Right ventricle myocardium superior (tissue), 1 donor: ENCODE measurements at places on chromosomes 1 and 21. TPM values are rescaled to one million over a fixed set of nuclear protein-coding genes. Genes with fewer than 3 reads are reported as not detected.
A peak's percentile ranks its signal among the peaks of the same experiment; 100 is the strongest.

DNA sequence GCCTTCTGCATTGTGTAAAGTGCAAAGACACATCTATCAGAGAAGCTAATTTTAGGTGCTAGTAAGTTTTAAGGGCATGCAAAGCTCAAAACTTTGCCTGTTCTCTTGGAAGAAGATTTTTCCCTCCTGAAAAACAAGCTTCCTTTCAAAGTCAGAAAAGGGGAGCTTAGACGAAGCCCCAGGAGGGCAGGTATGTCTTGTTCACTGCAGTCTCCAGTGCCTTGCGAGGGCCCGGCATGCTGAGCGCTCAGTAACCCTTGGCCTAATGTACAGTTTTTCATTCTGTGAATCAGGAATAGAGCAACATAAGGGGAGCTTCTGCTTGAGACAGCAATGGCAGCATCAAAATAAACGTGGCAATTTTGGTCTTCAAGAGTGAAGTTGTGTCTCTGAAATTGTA is 35.0 kb downstream of the GALNT2 start:
- DNase-seq: no peak

GRCh38 chr1:2929335-2929734 is 91.9 kb upstream of the ACTRT2 start:
- no peak for DNase-seq

Gene UQCRH
- total RNA-seq: 1,143 TPM

- peak; percentile 84 for DNase-seq
These were observed 229.7 kb upstream of the TMEM51 start for GRCh38 chr1:14923727-14924452.

GRCh38 chr1:202958544-202959275 is 598 bp upstream of the ADIPOR1 start:
- DNase-seq: no peak

DNA sequence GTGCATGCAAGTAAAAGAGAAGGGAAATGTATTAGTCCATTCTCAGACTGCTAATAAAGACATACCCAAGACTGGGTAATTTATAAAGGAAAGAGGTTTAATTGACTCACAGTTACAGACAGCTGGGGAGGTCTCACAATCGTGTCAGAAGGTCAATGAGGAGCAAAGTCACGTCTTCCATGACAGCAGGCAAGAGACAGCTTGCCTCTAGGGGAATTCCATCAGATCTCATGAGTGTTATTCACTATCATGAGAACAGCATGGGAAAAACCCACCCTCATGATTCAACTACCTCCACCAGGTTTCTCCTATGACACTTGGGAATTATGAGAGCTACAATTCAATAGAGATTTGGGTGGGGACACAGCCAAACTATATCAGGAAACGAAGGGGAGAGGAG is 8.1 kb downstream of the KRTAP21-3 start:
- no peak for DNase-seq

Gene PPIAL4G
- total RNA-seq: not detected
